Activated naive CD4-positive, alpha-beta T cell treated with anti-CD3 and anti-CD28 coated beads for 36 hours (primary cell): ENCODE measurements at places on chromosomes 6 and 20. TPM values are rescaled to one million over a fixed set of nuclear protein-coding genes. Genes with fewer than 3 reads are reported as not detected.

The CDH22 gene
- not detected for total RNA-seq

The GRM1 gene
- not detected for total RNA-seq

The RGS17 gene
- total RNA-seq, result not detected

The FAM184A gene
- 14.0 TPM for total RNA-seq

The TLDC2 gene
- not detected for total RNA-seq

The FOXF2 gene
- total RNA-seq, result not detected

- H3K27ac ChIP-seq, result no peak overlapping the region
- no peak for DNase-seq
- H3K27me3 ChIP-seq, result no peaks in the 10 kb centered on the region
- no peak overlapping the region for H3K4me3 ChIP-seq
- peaks cover 39% of the 10 kb centered on the region for H3K4me1 ChIP-seq
- peaks cover 20% of the 10 kb centered on the region for H3K36me3 ChIP-seq
Observed at GRCh38 chr6:144666781-144667180, 381.6 kb downstream of the UTRN start.

DNA sequence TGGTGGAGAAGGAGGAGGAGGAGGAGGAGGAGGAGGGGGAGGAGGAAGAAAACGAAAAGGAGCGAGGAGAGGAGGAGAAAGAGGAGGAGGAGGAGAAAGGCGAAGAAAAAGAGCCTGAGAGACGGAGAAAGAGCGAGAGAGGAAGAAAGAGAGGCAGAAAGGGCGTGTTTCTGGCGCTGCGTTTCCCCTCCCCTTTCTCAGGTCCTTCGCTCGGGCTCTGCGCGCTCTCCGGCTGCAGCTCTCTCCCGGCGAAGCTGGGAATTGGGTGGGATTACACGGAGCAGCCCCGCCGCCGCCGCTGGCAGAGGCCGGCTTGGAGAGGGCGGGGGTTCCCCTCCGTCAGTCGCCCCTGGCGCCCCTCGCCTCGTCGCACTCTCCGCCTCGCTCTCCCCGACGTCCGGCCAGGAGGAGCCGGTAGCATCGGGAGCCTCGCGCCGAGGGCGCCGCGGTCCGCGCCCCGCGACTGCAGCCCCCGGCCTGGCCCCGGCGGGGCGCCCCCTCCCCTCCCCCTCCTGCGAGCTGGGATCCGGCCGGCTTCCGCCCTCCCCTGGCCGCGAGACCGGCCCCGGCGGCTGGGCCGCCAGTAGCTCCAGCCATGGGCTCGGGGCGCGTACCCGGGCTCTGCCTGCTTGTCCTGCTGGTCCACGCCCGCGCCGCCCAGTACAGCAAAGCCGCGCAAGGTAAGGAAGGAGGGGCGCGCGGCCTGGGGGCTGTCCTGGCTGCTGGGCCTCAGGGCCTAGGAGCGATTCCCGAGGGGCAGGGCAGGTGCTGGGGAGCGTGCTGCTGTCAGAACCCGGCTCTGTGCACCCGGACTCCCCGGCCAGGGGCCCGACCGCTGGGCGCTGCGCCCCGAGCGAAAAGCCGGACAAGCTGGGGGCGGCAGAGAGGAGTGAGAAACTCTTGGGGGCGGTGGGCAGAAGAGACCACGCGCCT lies at the start of gene SCUBE3:
Gene SCUBE3 (plus strand): TSS at position 133 of the 933 bp plus-strand sequence. CDS start 463 bp downstream, at position 596.
- peak; percentile 36 for DNase-seq
- H3K27me3 ChIP-seq, result peaks cover 64% of the 10 kb centered on the region
- H3K27ac ChIP-seq, result no peak within 1 kb of the TSS
- H3K4me1 ChIP-seq, result peaks cover 5% of the 10 kb centered on the region
- no peaks in the 10 kb centered on the region for H3K36me3 ChIP-seq
- peak within 1 kb of the TSS; percentile 57 for H3K4me3 ChIP-seq

GRCh38 chr20:47126709-47127108 lies 229.8 kb downstream of the ZMYND8 start:
- no peak overlapping the region for H3K4me3 ChIP-seq
- no peak overlapping the region for H3K27ac ChIP-seq
- H3K4me1 ChIP-seq, result no peaks in the 10 kb centered on the region
- no peak for DNase-seq
- peaks cover 22% of the 10 kb centered on the region for H3K27me3 ChIP-seq

GRCh38 chr6:100592929-100593328 lies 128.2 kb upstream of the SIM1 start:
- H3K27me3 ChIP-seq, result no peaks in the 10 kb centered on the region
- H3K27ac ChIP-seq, result no peak overlapping the region
- H3K4me3 ChIP-seq, result no peak overlapping the region
- DNase-seq, result no peak

DNA sequence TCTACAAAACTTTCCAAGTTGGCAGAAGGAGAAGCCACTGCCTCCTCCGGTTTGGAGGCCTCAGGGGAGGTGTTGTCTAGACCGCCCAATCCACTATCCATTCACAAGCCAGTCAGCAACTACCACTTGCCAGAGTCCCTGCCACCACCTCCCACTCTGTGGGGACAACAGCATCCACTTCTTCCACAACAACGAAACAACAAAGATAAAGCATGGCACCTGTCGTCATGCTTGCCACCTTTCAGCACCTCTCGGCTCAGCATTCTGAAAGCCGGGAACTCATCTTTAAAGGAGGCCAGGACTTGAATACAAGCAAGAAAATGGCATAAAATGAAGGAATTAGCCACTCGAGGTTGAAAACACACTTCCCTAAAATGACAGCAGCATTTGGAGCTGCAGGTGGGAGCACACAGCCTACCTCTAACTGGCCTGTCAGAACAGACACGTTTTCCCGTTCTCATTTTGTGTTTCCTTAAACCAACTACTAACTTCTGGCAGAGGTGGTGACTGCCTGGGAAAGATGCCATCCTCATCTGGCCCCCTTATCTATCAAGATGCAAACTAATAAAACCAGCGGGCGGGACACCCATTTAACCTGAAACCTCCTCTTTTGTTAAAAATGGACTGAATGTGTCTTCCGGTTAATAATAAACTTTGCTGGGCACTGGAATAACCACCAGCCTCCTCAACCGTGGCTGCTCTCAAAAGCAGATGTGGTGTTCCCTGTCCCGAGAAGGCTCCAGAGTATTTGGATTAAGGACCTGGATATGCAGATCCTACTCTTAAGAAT lies 21.7 kb downstream of the YTHDF1 start:
- no peak for DNase-seq
- no peak overlapping the region for H3K4me3 ChIP-seq
- no peaks in the 10 kb centered on the region for H3K27me3 ChIP-seq
- H3K4me1 ChIP-seq, result peaks cover 25% of the 10 kb centered on the region
- peaks cover 11% of the 10 kb centered on the region for H3K36me3 ChIP-seq

- no peak overlapping the region for H3K4me3 ChIP-seq
- no peak overlapping the region for H3K27ac ChIP-seq
- DNase-seq, result no peak
- H3K36me3 ChIP-seq, result no peaks in the 10 kb centered on the region
- peaks cover 11% of the 10 kb centered on the region for H3K4me1 ChIP-seq
Observed at GRCh38 chr20:53794529-53795115, 201.0 kb upstream of the ZNF217 start.

DNA sequence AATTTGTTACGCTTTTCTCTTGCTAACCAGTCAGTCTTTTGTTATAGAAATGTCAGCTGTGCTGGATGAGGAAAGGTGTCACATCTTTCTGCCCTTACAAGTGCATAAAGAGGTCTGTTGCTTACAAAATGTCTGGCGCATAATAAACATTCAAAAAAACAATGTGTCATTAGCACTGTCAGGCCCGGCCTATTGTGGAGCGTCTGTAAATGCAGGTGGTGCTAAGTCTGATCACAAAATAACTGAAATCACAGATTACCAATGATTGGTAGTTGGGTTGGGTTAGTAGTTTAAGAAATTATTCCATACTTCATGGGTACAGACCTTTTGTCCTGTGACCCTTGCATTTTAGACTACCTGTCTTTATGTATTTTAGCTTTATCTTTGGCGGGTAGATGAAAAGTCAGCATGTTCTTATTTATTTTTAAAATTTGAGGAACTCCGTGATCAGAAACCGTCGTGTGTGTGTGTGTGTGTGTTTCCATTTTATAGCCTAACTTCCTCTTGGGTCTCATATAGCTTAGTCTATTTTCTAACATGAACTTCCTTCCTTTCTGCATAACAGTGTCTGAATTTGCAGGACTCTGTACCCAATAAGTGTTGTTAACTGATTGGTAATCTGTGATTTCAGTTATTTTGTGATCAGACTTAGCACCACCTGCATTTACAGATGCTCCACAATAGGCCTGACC lies 88.1 kb upstream of the IFNGR1 start:
- DNase-seq, result no peak
- H3K4me1 ChIP-seq, result peaks cover 3% of the 10 kb centered on the region
- H3K36me3 ChIP-seq, result no peaks in the 10 kb centered on the region
- no peak overlapping the region for H3K27ac ChIP-seq
- H3K27me3 ChIP-seq, result peaks cover 2% of the 10 kb centered on the region
- no peak overlapping the region for H3K4me3 ChIP-seq
